ENCODE measurements at places on chromosomes 3 and 15. TPM values are rescaled to one million over a fixed set of nuclear protein-coding genes. Genes with fewer than 3 reads are reported as not detected.

Gene PDZRN3
- not detected for total RNA-seq

Gene LSAMP
- 0.19 TPM for total RNA-seq

Gene LRRN1
- total RNA-seq, result not detected

Gene CCR8
- total RNA-seq, result not detected

Gene COL6A5
- not detected for total RNA-seq

Gene IL17RB
- total RNA-seq, result 0.88 TPM

Data from A549 treated with dexamethasone at 1 μM for 4 hours (cell line).